Fibroblast of skin of left biceps (primary cell): ENCODE measurements at places on chromosomes 12 and 14.

DNA sequence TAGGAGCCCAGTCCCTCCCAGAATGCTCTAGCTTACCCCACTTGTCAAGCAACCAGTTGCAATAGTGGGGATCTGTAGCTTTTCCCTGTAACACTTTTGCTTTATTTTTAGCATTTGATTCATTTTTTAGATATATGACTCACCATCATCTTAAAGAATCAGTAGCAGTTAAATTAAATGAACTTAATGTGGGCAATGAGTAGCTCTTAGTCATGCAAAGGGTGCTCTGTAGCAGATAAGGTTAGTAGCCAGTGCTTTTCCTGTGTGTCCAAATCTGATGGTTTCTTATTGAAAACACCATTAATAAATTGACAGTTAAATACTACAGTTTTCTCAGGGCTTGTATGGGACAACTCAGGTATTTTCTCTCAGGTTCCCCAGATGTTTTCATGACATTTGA lies 311.8 kb downstream of the RERGL start:
- no peak for DNase-seq

GRCh38 chr12:124938587-124938986 lies 24.1 kb upstream of the UBC start:
- DNase-seq, result no peak

- DNase-seq, result no peak
Observed at GRCh38 chr12:102526656-102527055, 46.3 kb upstream of the IGF1 start.

GRCh38 chr12:46887870-46888269 lies 62.1 kb upstream of the SLC38A4 start:
- DNase-seq, result peak; percentile 38

DNA sequence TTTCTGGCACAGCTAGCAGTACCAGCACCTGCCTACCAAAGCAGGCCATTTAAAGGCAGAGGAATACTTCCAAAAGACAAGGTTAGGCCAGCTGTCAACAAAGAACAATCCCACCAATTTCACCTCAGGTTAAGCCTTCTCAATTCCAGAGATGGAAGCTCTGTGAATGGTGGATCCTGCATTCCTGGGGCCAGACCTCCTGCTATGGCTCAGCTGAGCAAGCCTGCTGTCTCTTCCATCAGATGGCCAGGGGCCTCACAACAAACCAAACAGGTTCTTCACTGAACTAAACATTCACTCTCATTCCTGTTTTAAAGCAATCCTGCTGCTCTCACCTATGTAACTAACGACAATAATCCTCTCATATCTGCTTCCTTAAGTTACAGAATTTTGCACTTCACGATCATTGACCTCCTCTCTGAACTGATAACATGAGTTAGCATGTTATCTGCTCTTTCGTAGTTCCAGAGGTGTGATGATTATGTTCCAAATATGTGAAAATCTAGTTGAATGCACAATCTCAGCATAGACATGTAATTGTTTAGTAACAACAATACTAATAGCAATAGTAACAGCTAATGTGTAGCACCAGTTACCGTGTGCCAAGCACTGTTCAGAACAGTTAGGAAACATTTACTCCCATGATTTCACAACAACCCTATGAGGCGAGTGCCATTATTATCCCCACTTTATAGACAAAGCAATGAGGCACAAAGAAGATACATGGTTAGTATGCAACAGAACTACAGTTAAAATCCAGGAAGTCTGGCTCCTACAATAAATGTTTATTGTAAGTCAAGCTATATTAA lies 73.2 kb downstream of the SLC2A13 start:
- DNase-seq, result no peak

- DNase-seq, result no peak
Observed at GRCh38 chr14:105080161-105080560, 14.9 kb upstream of the GPR132 start.

- no peak for DNase-seq
Observed at GRCh38 chr12:89166525-89166934, 185.8 kb downstream of the DUSP6 start.

DNA sequence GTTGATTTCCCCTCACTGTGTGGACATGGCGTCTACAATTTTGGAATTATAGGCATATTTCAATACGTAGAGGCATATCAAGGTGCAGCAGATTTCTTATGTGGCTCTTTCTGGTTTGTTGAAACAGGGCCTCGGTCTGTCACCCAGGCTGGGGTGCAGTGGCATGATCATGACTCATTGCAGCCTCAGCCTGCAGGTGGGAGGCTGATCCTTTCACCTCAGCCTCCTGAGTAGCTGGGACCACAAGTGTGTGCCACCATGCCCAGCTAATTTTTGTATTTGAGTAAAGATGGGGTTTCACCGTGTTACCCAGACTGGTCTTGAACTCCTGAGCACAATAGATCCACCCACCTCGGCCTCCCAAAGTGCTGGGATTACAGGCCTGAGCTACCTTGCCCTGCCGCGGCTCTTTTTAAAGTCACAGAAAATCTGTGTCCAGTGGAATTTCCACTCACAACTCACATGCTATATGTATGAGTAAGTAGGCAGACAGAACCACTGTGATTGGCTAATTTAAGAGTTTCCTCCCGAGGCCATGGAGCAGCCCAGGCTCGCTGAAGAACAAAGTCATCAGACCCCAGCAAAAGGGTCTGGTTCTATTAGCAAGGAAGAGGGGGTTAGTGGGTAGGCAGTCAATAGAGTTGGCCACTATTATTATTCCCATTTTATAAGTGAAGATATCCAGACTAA lies 9.1 kb downstream of the GNG2 start:
- no peak for DNase-seq

- DNase-seq, result no peak
Observed at GRCh38 chr12:93808169-93808899, 131.2 kb downstream of the CRADD start.

DNA sequence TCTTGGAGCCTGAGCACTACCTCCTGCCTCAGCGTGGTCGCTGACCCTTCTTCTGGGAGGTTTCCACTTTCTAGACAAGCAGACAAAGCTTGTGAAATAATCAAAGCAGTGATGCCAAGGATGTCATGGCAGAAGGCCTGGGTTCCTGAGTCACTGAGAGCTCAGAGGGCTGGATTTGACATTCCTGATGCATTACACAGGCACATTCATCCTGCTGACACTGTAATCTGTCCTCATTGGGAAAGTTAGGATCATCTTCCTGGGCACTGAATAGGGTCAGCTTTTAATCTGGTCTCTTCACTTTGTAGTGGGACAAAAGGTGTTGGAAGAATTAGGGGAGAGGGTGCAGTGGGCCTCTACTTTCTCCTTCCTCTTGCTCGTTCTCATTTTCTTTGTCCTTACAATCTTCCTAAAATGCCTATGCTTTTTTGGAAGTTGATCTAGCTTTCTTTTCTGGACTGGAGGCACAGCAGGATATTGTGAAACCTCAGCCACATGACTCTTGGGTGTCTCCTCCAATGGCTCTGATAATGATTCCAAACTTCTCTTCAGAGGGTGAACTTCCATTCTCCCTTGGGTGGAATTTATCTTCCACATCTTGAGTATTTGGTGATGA lies 29.6 kb downstream of the EEA1 start:
- peak; percentile 94 for DNase-seq

DNA sequence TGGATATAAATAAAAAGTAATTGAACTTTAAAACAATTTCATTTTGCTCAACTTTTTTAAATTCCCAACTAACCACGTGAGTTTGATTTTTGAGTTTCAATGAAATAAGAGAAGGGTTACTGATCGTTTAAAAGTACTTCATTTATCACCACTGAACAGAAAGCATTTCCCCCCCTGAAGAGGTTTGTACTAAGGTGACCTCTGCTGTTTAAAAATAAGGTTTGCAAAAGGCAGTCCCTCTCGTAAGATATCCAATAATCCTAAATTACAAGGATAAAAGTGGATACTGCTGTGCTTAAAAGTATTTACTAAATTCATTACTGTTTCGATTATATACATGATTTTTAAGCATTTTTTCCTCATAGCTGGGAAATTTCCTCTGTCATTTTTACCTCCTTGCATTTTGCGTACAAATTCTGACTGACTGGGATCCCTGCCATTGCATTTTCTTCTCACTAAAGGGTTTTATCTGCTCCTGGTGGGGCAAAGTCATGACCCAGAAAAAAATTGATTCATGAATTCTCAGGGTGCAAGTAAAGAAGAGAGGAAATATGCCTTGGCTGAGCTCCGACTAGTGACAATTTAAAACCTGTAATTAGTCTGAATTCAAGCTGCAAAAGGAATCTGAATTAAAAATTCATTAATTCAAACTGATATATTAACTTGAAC lies 463.8 kb downstream of the PRKD1 start:
- DNase-seq, result no peak

GRCh38 chr14:63276492-63277342 lies 42.0 kb downstream of the GPHB5 start:
- peak; percentile 9 for DNase-seq

GRCh38 chr14:58243790-58244555 lies 670 bp upstream of the PSMA3 start:
- DNase-seq, result no peak

DNA sequence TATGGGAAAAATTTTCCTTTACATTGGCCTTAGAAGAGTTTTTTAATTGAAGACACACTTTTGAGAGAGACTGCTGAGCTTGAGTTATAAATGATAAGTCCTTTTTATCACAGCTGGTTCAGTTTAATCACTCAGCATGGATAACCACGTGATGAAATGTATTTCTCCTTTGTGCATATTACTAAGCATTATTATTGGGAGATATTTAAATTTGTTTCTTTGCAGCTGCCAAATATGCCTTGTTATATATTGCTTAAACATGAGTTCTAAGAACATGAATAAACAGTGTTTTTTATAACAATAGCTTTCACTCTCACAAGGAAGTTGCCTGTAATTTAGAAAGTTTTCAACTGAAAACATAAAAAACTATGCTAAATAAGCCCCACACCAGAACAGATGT lies 293.5 kb upstream of the LRFN5 start:
- no peak for DNase-seq

- peak; percentile 23 for DNase-seq
Observed at GRCh38 chr14:90903101-90903500, 86.9 kb upstream of the TTC7B start.
